ENCODE measurements at places on chromosomes 7 and 10.

DNA sequence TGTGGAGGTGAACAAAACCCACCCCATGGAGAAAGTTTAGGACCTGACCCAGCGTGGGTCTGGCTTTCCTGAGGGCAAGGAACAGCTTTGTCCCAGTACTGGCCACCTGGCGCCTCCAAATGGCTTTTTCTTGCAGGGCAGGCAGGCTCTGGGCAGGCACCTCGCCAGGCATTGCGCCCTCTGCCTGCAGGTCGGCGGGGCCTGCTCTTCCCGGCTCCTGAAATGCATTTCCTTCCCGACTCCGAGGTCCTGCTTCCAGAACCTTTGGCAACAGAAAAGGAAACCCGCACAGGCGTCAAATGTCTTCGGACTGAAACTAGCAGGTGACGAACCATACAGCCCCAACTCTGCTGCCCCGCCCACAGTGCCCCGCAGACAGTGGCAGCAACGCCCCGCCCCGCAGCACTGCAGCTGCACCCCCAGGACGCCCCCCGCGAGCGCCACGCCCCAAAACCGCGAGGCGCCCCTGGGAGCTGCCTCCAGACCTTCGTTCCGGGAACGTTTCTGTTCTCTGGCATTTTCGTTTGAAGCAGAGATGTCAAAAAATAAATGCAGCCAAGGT lies 65.5 kb downstream of the C10orf143 start:
- DNase-seq = no peak

DNA sequence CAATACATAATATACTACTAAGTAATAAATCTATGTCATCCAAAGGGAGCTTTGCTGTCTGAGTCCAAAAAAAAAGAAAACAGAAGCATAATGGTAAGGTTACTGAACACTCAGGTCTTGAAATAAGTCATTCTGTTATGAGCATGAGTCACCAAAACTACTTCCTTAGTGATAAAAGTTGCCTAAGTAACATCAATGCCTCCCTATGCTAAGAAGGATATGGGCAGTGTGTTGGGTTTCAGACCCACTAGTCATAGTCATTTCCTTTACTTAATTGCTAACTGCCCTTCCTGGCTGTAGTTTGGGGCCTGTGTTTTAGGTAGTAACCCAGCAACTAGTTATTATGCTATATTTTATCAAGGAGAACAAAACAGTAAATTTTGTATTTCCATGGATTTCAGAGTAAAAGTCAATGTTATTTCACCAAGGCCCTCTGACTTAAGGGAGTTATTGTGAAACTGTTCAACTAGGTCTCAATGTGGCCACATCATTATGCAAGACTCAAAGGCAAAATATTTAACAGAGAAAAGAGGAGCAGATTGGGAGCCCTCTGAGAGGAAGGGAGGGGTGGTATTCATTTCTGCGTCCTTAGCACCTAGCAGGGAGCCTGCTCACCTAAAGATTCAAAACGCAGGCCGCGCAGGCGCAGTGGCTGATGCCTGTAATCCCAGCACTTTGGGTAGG lies 11.7 kb upstream of the VIM start:
- peak; percentile 93 for DNase-seq

GRCh38 chr7:98178321-98178720 lies 32.9 kb upstream of the BHLHA15 start:
- no peak for DNase-seq

GRCh38 chr7:37430171-37430570 lies 18.5 kb downstream of the ELMO1 start:
- DNase-seq = no peak

DNA sequence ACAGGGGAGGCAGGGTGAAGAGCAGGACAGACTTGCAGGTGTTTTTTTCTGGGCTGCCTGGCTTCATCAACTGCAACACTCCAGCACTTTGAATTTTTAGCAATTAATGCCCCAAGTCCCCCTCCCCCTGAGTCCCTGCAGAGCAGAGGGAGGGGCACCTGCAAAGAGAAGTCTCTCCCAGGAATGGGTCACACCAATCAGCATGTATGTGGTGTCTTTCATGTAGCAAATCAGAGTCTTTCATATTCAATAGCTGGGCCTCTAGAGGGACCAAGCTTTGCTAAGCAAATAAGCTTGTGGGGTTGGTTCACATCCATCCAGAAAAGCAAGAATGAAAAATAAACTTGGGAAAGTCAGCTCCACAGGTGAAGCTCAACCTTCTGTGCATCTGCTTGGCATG lies 90.7 kb downstream of the PARP12 start:
- DNase-seq = no peak

GRCh38 chr10:71399946-71400345 lies 3.2 kb downstream of the CDH23 start:
- DNase-seq = no peak

DNA sequence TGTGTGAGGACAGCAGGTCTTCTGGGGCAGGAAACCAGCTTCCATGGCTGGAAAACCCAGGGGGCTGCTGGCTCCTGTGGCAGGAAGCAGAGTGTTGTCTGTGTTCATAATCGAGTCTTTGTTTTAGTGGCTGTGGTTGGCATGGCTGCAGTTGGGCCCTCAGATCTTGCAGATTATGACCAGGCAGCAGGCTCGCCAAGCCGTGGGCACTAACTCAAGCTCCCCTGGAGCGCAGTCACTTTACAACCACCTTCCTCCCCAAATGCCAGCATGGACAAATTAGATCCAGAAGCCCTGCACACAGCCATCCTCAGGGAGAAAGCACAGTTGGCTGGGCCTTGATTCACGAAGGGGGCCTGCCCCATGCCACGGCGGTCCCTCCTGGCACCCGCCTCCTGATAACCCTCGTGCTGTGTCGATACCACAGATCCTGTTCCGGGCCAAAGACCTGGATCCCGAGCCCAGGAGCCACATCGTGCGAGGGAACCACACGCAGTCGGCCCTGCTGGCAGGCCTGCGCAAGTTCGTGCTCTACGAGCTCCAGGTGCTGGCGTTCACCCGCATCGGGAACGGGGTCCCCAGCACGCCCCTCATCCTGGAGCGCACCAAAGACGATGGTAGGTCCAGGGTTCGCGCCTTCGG lies 552.5 kb upstream of the FOXK1 start:
- DNase-seq = no peak

DNA sequence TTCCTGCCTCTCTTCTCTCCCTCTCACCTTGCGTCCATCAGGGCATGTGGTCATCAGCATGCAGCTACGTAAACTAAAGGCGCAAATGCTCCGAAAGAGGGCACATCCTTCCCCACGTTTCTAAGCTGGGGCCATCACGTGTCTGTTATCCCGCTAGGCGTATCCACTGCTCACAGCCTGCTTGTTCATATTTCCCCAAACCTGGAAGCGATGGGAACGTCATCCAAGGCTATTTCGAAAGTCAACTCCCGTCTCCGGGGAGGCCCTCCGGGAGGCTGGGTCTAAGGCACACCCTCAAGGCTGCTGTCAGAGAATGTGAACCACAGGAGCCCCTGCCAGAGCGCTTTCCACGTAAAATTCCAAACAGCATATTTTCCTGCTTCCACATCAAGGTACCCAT lies 199.2 kb downstream of the DIP2C start:
- DNase-seq = no peak

DNA sequence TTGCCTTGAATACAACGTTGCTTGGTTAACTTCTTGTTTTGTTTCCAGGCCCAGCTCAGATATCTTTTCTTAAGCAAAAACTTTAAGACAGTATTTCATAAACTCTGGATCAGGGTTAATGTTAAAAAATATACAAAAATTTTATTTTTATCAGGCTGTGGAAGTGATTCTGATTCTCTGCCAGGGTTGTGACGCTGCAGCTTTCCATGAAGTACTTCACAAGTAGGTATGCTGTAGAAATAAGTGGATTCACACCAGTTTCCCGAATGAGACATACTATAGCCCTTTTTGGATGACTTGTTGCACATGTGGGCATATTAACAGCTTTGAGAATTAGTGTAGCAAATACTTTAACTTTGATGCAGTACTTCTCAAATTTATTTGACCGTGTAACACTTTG lies 70.1 kb downstream of the CDK14 start:
- DNase-seq = no peak

DNA sequence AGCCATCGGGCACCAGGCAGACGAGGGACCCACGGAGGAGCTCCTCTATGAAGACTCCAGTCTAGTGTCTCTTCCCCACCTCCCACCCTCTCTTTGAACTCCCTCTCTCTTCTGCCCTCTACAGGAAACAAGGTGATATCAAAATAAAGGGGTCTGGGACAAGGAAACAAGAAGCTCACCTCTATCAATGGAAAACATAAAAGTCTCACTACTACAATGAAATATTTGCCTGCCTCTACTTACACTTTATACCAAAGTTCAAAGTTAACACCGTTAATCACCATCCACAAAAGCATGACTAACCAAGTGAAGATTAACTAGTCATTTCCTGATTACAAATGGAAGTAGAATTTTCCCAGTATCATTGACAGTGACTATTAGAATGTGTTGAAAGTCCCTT lies 82.2 kb downstream of the PARD3 start:
- no peak for DNase-seq

DNA sequence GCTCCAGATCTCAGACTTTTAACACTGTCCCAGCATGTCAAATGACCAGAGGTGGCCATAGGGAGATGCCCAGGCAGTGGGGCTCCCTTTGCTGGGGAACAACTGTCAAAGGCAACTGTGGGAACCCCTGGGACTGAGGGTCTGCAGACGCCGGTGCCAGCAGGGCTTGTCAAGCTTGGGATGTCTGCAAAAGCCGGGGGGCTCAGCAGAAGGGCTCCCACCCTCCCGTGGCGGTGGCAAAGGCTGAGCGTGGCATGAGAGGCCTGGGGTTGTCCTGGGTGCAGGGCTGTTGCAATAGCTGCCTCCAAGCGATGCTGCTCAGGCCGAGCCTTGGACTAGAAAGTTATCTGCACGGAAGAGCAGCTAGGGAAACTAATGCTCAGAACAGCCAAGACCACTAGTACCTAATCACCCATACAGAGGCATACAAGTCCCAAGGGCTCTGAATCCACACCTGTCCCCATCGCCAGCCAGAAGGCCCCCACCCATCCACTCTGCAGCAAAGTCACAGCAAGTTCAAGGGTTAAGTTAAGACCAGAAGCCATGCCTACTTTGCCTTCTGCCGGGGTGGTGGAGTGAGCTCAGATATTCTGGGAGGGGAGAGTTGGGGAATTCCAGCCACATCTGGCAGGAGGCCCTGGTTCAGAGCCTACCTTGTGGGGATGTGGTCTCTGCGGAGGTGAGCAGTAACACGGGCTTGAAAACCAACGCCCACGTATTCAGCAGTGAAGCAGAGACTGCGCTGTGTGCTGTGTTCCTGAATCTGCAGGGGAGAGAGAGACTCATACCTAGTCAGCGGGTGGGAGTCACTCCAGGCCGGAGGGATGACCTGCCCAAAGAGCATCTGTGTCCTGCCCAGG lies 4.6 kb downstream of the SH2B2 start:
- peak; percentile 28 for DNase-seq

GRCh38 chr10:983971-984655 lies 4.1 kb upstream of the GTPBP4 start:
- DNase-seq = no peak

GRCh38 chr10:34475786-34476185 lies 339.3 kb downstream of the PARD3 start:
- DNase-seq = no peak

- DNase-seq = peak; percentile 55
Observed at GRCh38 chr7:24356718-24357386, 72.9 kb downstream of the NPY start.

GRCh38 chr7:116212869-116213268 lies 2.5 kb downstream of the TES start:
- no peak for DNase-seq

DNA sequence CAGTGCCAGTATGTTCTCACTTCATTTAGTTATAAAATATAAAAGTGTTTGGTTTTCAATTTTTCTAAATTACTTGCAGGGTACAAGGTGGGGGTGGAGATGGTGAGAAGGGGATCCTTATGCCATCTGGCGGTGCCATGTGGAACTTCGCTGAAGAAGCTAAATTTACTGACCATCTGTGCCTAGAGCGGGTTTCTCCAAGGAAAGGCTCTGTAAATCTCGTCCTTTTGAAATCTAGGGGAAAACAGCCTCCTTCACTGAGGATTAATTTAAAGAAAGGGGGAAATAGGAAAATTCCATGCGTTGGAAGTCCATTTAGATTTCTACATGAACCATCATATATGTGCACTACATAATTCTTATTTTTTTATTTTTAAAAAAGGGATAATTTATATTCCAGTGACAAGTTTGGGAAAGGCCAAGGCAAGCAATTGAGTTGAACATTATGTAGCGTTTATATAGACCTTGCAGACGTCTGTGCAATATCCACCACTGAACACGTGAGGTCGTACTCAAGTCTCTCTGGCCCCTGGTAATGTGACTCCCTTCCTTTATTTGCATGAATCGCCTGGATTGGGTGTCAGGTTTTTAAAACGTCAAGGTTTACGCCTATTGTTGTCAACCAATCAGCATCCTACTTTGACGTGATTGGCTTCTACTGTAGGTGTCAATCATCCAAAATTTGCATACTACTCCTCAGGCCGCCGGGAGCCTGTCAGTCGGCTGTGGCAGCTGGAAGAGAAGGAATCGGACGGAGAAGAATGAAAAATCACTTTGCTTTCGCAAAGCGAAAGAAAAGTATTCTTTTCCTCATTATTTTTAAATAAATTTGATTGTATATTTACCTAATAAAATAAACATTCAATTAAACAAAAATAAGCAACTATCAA lies 297.1 kb upstream of the NFE2L3 start:
- DNase-seq = peak; percentile 90

- DNase-seq = peak; percentile 79
Observed at GRCh38 chr10:43594944-43595589, 11.2 kb upstream of the ZNF485 start.

DNA sequence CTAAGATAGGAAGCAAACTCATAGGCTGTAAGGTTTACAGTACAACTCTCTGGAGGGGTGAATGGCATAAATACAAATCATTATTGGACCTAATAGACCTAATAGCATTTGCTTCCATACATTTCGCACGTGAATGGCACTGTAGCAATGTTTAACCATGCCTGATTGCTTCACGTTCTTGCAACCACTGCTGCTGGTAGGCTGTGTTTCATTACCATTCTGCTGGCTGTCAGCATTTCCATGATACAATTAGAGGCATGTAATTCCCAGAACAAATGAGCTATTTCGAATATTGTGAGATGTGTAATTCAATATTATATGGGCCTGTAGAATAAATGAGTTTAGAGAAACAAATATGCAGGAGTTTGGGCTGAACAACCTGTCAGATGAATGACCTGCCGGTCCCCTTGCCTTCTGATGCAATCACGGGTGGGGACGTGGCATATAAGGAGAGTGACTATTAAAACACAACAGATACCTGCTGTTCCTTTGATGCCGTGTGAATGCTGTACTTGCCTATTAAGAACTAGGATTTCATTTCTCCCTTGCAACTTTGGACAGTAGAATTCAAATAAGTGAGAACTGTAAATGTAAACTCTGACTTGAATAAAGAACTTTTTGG lies 393.4 kb downstream of the ACTR3B start:
- DNase-seq = no peak

GRCh38 chr10:86086418-86086817 lies 280.2 kb downstream of the GRID1 start:
- no peak for DNase-seq

- DNase-seq = no peak
Observed at GRCh38 chr10:129048513-129048912, 418.5 kb upstream of the MGMT start.
